ENCODE measurements at places on chromosomes 11 and 22.

DNA sequence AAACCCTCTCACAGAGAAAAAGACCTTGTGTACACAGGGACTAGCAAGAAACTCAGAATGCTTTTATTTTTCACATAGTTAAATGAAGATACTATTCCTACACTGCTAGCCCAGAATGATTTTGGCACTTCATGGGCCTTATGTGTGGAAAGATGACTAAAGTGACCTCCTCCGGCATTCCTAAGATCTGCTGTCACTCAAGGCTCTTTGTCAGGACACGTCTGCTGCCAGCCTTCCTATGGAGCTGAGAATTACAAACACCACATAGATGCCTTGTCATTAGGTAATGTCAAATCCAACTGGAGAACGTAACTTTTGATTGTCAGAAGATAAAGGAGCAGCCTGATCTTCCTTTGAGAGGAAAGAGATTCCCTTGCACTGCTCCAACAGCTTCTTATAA is 249.1 kb downstream of the FAT3 start:
- DNase-seq: no peak

- no peak for DNase-seq
Observed at GRCh38 chr11:116110802-116111201, 606.6 kb upstream of the CADM1 start.

DNA sequence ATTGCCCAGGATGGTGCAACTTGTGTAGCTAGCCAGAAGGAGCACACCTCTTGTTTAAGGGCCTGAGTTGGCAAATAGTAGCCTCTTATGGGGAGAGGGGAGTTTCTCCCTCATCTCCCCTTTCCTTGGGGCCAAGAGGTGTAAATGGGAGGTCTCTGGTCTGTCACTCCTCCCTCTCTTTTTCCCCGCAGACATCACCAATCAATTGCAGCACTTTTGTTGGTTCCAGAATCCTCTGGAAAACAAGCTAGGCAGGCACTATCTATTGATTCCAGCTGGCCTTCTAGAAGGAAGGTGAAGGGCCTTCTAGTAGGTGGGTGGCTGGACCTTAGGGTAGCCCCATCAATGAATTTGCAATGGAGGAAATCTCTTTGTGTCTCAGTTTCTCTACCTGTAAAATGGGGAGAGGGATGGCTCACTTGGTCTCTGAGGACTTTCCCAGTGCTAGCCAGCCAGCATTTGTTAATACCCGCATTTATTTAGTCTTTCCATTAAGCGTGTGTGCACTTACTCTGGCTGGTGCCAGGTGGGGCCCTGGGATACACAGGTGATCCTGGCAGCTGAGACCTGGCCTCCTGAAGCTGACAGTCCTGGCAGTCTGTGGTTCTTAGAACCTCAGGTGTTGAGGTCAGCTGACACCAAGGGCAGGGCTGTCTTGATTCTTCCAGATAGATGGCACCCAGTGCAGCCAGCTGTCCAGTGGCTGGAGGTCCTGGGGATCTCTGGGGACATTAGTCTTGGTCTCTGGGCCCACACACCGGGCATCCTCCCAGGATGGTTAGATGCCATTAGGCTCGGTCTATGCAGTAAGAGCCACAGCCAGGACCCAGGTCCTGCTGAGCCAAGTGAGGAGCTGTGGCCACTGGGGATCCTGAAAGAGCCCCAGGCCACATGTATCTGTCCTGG is 51.7 kb downstream of the TSPAN18 start:
- no peak for DNase-seq

- no peak for DNase-seq
Observed at GRCh38 chr22:36100134-36100824, 60.3 kb downstream of the APOL3 start.

- peak; percentile 60 for DNase-seq
Observed at GRCh38 chr22:17087498-17088131, 2.8 kb downstream of the IL17RA start.

DNA sequence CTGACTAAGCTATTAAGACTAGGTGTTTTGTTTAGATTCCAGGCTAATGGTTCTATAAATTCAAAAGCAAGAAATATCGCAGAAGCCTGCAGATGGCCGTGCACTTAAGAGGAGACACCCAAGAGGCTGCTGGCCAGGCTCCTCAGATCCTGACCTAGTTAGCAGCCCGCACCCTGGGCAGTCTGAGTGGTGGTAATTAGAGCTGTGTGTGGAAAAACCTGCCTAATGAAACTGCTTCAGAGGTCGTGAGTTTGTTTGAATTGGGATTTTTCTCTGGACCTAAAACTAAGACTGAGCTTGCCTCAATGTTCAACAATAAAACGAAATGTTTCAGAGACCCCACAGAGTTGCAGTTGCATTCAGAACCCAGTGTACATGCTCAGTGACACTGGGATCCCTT is 627.7 kb downstream of the OPCML start:
- no peak for DNase-seq

- no peak for DNase-seq
Observed at GRCh38 chr11:4048340-4048739, 46.3 kb upstream of the RRM1 start.

- DNase-seq: no peak
Observed at GRCh38 chr11:125433454-125434121, 62.5 kb downstream of the FEZ1 start.

GRCh38 chr11:77191823-77192495 is 63.9 kb downstream of the MYO7A start:
- peak; percentile 22 for DNase-seq

GRCh38 chr11:6402561-6402981 is 12.3 kb downstream of the SMPD1 start:
- DNase-seq: peak; percentile 78

- no peak for DNase-seq
Observed at GRCh38 chr22:47094861-47095330, 332.4 kb downstream of the TBC1D22A start.

DNA sequence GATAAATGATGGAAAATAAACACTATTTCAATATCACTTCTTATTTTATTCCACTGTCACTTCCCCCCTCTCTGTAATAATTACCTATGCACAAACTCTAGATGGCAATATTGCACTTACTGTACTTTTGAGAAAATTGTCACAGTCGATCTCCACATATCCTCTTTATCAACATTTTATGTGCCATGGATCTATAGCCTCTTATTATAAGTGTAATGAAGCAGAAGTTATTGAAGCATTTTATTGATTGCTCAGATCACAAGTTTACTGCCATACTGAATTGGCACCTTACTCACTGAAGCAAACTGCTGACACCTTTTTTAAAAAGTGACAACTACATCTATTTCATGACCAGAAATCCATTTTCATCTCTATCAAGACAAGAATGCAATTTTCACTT is 133.4 kb downstream of the DCDC1 start:
- no peak for DNase-seq

GRCh38 chr11:92035488-92035887 is 189.1 kb upstream of the FAT3 start:
- DNase-seq: no peak

GRCh38 chr11:33622806-33623205 is 77.8 kb downstream of the C11orf91 start:
- DNase-seq: no peak

DNA sequence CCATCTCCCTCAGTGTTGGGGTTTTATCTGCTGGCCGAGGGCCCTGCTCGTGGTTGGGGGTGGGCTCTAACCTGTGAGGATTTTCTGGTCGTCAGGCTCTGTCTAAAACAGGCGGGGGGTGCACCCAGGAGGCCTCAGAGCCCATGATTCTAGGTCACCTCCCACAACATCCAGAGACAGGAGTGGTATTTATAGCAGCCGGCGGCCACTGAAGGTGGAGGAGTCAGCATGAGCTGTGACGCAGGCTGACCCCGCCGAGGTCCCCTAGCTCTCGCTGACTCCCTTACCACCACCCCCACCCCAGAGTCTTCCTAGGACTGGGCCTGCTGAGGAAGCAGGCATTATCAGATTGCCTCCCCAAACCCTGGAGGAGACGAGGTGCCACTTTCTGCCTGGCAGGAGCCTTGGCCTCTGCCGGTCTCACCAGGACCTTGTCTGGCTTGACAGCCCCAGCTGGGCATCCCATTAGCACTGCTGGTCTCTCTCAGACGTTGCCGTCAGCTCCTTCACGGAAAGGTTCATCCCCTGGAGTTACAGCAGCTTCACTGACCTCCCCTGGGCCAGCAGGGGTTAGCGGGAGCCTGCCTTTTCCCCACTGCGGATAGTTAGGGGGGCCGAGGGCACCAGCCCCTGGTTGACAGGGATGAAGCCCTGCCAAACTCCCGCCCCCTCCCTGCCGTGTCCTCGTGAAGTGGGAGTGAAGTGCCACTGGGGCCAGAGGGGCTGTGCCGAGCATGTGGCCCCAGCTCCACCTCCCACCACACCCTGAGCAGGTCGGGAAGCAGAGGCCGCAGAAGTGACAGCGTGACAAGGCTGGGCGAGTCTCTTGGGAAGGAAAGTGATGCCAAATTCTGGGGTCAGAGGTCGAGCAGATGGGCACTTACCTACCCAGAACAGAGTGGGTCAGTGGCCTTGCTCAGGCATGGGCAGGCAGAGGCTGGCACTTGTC is 26.5 kb downstream of the DAGLA start:
- DNase-seq: no peak

DNA sequence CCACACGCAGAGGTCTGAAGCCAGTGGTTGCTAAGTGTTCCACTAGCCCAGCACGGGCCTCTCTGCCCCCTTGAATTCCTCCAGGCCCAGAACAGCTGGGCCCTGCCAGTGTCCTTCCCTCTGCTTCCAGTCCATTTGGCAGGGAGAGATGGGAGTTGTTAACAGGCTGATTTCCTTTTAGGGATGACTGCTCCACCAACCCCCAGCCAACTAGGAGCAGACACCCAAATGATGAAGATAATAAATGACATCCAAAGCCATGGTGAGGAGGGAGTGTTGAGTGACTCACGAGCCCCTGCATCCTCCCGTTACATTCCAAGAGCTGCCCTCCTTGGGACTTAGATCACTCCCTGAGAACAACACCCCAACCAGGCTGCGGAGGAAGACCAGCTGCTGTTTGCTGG is 20.6 kb downstream of the PARVA start:
- DNase-seq: no peak

DNA sequence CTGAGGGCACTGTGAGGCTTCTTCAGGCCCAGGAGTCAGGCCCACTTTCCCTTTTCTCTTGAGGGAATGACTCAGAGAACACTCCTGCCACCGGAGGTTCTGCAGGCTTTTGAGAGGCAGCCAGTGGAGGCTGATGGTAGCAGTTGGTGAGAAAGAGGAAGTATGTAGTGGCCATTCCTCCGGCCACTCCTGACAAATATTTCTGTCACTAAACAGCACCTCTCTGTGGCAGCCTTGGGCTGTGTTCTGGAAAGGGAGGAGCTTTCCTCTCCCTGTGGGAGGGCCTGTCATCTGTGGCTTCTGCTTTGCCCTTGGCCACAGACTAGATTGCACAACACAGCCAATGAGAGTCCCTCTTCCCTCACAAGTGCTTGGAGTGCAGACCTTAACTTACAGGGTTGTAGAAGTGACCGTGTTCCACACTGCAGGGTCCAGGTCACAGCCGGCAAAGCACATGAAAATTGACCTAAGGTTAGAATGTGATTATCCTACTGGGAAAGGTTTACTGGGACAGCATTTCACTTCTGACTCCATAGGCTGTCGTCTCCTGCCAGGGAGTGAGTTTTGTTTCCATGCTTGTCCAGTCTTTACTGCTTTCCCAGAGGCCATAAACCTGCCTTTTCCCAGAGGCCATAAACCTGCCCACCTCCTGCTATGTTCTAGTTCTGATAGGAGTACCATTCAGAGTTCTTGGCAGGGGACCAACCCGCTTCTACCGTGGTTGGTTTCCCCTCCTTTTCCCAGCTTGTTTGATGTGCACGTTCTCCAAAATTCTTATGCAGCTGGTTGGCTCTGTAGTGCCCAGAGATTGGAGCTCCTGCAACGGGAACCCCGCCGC is 33.3 kb downstream of the MARK2 start:
- DNase-seq: no peak

DNA sequence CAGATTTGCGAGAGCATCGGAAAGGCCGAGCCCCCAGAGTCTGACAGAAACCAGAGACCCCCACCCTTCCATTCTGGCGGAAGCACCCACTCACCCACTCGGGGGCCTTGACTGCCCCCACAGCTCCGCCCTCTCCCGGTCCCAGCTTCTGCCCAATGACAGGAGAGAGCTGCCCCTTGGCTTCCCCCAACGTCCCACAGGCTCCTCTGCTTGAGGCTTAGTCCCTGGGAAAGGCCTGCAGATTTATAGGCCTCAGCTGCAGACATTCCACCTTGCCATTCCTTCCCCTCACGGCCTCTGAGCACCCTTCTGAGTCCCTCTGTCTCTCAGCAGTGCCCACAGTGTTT is 125.0 kb upstream of the NCAM1 start:
- no peak for DNase-seq

GRCh38 chr22:48980409-48980808 is 847.3 kb downstream of the BRD1 start:
- no peak for DNase-seq

- DNase-seq: peak; percentile 58
Observed at GRCh38 chr22:20550851-20551744, 43.7 kb downstream of the MED15 start.

DNA sequence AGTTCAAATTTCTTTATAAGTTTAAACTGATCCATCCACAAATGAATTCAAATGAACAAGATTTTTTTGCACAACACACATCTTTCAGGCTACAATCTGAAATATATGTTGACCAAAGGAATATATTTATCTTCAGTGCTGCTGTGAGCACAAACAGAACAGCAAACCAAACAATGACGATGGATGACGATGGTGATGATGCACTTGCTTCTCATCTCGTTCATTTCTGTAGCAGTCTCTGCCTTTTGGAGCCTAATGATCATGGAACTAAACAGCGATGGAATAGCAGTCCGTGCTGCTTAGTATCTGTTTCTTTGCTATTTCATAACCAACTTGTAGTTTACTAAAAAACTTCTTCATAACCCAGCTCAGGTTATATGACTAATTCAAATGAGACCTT is 220.7 kb upstream of the BLID start:
- DNase-seq: no peak

- DNase-seq: no peak
Observed at GRCh38 chr22:29663180-29663821, 56.5 kb upstream of the CABP7 start.

- no peak for DNase-seq
Observed at GRCh38 chr11:57331720-57332119, 4.0 kb downstream of the SSRP1 start.

- no peak for DNase-seq
Observed at GRCh38 chr11:122413677-122414076, 241.8 kb upstream of the UBASH3B start.

DNA sequence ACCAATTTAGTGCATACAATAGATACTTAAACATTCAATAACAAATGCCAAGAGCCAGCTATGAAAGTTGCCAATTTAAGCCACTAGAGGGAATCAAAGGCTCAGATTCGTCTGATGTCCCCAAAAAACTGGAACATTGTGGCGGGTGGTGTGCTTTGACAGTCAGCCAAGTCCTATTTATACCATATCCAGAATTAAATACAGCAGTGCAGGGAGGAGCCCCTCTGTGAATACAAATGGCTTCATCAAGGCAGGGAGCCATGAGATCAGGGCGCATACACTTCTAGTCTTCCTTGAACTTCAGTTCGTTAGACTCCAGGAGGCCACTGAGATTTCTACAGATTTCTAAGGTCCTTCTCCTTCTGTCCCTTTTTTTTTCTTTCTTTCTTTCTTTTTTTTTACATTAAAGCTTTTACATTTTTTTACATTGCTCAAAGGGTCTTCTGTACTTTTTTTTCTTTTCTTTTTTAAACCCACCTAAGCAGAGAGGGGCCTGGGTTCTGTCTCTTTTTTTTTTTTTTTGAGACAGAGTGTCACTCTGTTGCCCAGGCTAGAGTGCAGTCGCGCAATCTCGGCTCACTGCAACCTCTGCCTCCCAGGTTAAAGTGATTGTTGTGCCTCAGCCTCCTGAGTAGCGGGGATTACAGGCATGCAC is 41.5 kb upstream of the HSPA8 start:
- DNase-seq: peak; percentile 12

GRCh38 chr11:82458761-82459160 is 274.9 kb downstream of the FAM181B start:
- DNase-seq: no peak
